ENCODE measurements at places on chromosomes 2 and 18.

GRCh38 chr2:97739020-97739892, 25.9 kb downstream of the ZAP70 start:
- DNase-seq, result no peak

DNA sequence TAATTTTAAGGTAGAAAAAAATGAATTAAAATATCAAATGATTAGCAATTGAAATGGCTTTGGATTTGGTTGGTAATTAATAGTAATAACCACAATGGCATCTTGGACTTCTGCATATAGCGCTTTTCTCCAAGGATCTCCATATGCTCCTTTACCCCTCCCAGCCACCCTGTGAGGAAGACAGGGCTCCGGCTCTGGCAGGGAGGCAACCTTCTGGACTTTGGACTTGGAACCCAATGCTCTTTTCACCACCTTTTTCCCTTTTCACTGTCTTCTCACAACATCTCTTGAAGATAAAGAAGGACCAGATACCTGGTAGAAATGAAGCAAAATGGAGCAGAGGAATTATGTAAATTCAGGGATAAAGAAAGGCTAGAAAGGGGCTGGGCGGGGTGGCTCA, 23.8 kb upstream of the SERTAD2 start:
- DNase-seq, result no peak

DNA sequence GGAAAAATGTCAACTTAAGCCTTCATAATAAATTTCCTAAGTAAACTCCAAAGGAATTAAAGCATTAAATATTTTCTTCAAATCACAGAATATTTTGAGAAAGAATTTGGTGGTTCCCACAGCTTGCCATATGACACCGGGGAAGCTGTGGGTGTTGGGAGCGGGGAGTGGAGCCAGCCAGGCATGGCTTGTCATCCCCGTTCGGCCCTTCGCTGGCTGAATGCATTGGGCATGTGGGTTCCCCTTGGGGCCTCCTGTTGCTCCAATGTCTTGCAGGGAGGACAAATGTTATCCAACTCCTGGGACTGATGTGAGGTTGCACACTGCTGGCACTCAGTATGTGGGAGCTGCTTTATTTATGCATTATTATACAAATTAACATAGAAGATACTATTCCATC, 18.6 kb downstream of the NGEF start:
- no peak for DNase-seq

GRCh38 chr2:98573426-98573825, 34.9 kb downstream of the COA5 start:
- DNase-seq, result no peak

DNA sequence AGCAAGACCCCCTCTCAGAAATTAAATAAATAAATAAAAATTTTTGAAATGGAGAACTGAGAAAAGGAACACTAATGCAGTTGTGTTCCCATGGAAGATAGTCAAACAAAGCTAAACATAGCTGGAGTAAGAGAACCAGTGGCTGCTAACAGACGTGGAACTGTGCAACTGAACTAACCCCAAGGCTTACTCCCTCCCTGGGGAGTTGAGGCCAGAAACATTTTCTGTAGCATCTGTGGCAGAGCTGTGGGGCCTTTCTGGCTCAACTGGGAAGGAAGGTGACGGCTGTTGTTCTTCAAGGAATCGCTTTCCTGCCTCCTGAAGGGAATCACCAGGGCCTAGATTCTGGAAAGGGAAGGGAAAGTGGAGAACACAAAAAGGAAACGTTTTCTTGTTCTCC, 53.9 kb upstream of the B3GNT2 start:
- DNase-seq, result no peak

GRCh38 chr18:46843372-46843771, 73.9 kb downstream of the PIAS2 start:
- DNase-seq, result no peak

GRCh38 chr2:27223416-27223815, 6.2 kb downstream of the CAD start:
- no peak for DNase-seq

DNA sequence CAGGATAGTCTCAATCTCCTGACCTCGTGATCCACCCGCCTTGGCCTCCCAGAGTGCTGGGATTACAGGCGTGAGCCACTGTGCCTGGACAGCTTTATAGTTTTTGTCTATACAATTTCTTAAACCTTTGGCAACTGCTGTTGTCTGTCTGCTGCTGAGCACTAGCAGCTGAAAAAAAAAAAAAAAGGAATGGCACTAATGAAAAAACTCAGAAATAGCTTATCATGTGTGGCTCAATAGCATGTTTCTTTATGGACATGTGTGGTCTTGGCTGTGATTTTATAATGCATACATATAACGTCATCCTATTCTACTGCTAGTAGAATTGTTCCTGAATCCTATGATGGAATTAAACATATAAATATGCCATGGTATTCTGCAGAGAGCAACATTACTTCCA, 231.2 kb downstream of the TPGS2 start:
- DNase-seq, result no peak

GRCh38 chr18:56186319-56186718, 452.1 kb downstream of the TXNL1 start:
- no peak for DNase-seq

DNA sequence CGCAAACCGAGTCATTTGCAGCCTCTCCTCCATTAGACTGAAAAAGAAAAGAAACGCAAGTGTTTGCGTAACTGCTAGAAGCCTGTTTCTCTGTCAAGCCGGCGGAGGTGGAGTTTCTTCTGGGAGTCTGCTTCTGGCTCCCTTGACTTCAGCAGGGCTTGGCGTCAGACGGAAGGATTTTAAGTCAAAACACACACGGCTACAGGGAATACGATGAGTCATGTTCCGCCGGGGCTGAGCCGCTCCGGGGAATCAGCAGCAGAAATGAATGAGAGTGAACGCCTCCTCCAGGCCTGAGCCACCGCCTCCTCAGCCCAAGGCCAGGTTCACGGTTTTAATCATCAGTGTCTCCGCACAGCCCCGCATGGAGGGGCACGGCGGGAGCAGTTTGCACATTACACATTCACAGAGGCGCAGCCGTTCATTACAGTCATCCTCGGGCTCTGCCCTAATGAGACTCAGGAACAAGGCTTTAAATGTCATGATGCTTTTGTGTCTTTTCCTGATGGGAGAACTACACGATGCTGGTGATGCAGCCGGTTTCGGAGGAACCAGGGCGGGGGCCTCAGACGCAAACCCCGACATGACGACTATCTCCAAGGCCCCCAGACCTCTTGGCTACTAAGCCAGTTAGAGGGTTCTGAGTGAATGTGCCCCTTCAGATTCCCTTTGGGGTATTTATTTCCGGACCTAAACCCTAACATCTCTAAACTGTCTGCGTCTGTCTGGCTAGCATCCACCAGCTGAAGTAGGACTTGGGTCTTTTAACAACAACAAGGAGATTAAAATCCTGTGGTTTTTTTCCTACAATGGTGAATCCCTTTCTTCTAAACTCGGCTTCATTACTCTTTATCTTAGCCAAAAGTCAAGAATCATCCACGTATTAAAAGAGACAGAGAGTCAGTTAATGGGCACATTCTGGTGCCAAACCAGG, 11.1 kb upstream of the SCG2 start:
- peak; percentile 5 for DNase-seq

GRCh38 chr18:71136487-71136886, 847.6 kb downstream of the SOCS6 start:
- no peak for DNase-seq

Data from hematopoietic multipotent progenitor cell treated with erythropoietin and hydrocortisone succinate and interleukin-3 and kit ligand, for 4 days (in vitro differentiated cells).